CD8-positive, alpha-beta memory T cell (primary cell): ENCODE measurements at places on chromosomes 13 and 19. TPM values are rescaled to one million over a fixed set of nuclear protein-coding genes. Genes with fewer than 3 reads are reported as not detected.

The ZNF254 gene
- polyA plus RNA-seq: 6.8 TPM

The COPE gene
- polyA plus RNA-seq: 300 TPM

The RYR1 gene
- 0.71 TPM for polyA plus RNA-seq

The IZUMO2 gene
- not detected for polyA plus RNA-seq

The RGCC gene
- polyA plus RNA-seq: 83.0 TPM

The TUBA3C gene
- not detected for polyA plus RNA-seq

The PCDH17 gene
- not detected for polyA plus RNA-seq

The MARCHF2 gene
- 51.0 TPM for polyA plus RNA-seq

The NLRP12 gene
- not detected for polyA plus RNA-seq

The IGFL1 gene
- polyA plus RNA-seq: not detected

The KLK2 gene
- polyA plus RNA-seq: not detected

The ICAM4 gene
- polyA plus RNA-seq: 0.95 TPM

The CLDN10 gene
- polyA plus RNA-seq: not detected

The SCN1B gene
- polyA plus RNA-seq: 1.3 TPM

The DCLK1 gene
- not detected for polyA plus RNA-seq

The ZNF723 gene
- not detected for polyA plus RNA-seq

The ZSCAN1 gene
- not detected for polyA plus RNA-seq

The NLRP5 gene
- not detected for polyA plus RNA-seq

The TNNT1 gene
- not detected for polyA plus RNA-seq

The IFNL1 gene
- 4.6 TPM for polyA plus RNA-seq

The LGALS7B gene
- polyA plus RNA-seq: not detected

The OR7C1 gene
- polyA plus RNA-seq: not detected

The SCEL gene
- not detected for polyA plus RNA-seq

The CEACAM20 gene
- polyA plus RNA-seq: not detected

The FUT1 gene
- polyA plus RNA-seq: not detected

The UQCR11 gene
- 613 TPM for polyA plus RNA-seq

The ZNF418 gene
- 3.3 TPM for polyA plus RNA-seq

The KASH5 gene
- polyA plus RNA-seq: not detected

The EXOC3L2 gene
- polyA plus RNA-seq: not detected

The KLK5 gene
- not detected for polyA plus RNA-seq

The CCDC169 gene
- not detected for polyA plus RNA-seq

The ABHD13 gene
- 10.3 TPM for polyA plus RNA-seq

The DKKL1 gene
- polyA plus RNA-seq: not detected

The CEACAM8 gene
- polyA plus RNA-seq: not detected

The THSD8 gene
- polyA plus RNA-seq: not detected
